Right cardiac atrium (tissue), 5 donors: ENCODE measurements at places on chromosomes 4 and X. TPM values are rescaled to one million over a fixed set of nuclear protein-coding genes. Genes with fewer than 3 reads are reported as not detected.

HAUS7 gene
- total RNA-seq, result 17.5 TPM

RASSF6 gene
- total RNA-seq, result not detected

GRCh38 chr4:136754810-136755530 is 777.3 kb downstream of the PCDH18 start:
- no peak for DNase-seq

- no peak for DNase-seq
Measured at GRCh38 chr4:115883847-115884246, 770.4 kb upstream of the NDST4 start.

DNA sequence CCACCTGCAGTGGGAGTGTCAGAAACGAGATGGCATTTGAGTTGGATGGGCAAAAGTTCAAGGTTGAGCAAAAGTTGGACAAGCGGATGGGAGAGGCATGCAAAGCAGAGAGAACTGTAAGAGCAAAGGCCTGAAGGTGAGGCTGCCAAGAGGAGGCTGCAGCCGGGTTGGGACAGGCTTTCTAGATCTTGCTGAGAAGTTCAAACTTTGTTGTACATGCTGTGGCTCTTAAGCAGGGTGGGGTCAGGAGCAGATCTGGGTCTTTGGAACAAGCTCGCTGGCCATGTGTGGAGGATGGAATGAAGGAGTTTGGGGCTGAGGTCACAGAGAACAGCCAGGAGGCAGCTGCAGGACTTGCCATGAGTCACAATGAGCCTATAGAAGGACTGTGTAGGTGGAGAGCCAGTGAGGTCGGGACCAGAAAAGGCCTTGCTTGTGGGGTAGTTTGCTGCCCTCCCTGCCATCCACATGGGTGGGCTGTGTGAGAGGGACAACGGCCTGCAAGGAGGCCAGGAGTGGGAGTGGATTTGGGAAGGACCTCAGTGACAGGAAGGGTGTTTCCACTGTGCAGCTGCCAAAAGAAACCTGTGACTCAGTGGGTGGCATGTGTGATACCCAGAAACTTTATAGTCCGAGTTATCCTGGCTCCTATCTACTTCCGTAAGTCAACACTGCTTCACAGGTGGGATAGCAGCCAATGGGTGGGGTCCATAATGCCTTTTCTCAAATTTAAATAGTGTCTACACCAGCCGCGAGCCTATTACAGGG is 210.4 kb downstream of the MID1IP1 start:
- peak; percentile 63 for DNase-seq

GRCh38 chr4:16794816-16795445 is 103.5 kb downstream of the LDB2 start:
- peak; percentile 76 for DNase-seq

DNA sequence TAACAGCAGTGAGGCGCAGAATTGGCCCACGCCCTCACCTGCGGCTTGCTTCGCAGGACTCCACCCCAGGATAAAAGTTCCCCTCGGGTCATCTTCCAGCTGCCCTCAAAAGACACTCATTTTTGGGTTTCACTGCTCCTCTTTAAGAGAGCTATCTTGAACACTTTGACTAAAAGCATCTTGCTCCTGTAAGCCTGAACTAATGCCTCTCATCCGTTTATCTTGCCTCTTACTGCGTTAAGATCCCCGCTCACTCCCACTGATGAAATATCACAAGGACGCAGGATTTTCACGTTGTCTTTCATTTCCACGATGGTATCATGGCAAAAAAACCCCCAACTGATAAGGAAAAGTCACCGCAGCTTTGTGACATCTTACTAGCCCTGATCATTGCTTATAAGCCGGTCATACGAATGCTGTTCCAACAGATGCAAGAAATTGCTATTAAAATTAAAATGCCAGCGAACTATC is 591 bp upstream of the ACSL4 start:
- no peak for DNase-seq

DNA sequence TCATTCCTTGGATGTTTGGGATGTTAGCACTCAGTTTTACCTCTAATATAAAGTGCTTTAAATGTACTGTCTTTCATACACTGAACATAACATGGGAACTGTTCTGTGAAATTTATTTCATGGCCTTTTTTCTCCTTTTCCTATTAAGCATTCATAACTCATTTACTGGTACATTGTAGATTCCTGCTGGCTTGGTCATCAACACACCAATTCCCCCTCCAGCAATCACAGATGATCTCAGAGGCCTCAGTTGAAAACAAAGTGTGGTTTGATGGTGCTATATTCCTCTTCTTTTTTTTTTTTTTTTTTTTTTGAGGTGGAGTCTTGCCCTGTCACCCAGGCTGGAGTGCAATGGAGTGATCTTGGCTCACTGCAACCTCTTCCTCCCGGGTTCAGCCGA is 61.9 kb upstream of the FAM47B start:
- DNase-seq, result no peak

DNA sequence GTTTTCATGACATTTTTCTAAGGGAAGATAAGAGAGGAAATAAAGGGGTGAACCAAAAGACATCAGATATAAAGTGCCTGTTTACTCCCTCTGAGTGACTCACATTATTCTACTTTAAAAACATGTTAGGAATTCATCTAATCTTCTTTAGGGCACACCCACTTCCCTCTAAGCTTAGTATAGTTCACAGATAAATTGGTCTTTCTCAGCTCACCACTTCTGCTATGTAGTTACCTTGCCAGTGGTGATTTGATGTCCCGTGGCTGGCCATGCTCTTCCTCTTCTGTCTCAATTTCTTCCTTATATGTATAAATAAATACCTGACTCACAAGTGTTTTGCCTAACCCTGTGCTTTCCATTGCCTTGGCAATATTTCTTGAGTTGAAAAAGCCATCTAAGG is 96.8 kb downstream of the PDLIM5 start:
- DNase-seq, result no peak

- DNase-seq, result no peak
Measured at GRCh38 chr4:26196567-26196966, 124.2 kb upstream of the RBPJ start.

DNA sequence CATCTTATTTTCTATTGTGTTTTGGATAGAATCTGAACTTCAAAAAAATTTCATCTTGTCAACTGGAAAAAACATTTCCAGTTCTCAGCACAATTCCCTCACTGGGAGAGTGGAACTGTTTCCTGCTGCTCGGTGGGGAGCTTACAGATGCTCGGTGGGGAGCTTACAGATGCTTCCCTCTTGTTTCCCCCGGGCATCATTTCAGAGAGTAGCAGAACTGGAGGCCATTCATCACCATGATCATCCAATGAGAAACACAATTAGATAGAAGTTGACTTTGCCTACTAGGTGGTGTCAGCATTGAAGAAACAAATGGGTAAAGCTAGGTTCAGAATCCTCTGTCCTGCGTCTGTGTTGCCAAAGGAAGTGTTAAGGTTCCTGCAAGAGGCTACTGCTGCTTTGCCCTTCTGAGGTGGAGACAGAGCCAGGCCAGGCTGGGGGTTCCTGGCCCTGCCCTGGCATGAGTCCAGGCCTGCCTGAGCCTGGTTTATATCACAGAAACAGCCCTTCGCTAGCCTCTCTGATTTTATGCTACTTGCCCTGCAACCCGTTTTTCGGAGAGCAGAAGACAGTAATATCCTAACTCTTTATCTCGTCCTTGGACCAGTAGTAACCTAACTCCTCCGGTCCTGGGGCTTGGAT is 70.6 kb downstream of the TAPT1 start:
- no peak for DNase-seq
